Astrocyte of the spinal cord (primary cell): ENCODE measurements at places on chromosomes 12 and 14.

GRCh38 chr14:105257464-105257863 lies 9.1 kb downstream of the BTBD6 start:
- DNase-seq: no peak

DNA sequence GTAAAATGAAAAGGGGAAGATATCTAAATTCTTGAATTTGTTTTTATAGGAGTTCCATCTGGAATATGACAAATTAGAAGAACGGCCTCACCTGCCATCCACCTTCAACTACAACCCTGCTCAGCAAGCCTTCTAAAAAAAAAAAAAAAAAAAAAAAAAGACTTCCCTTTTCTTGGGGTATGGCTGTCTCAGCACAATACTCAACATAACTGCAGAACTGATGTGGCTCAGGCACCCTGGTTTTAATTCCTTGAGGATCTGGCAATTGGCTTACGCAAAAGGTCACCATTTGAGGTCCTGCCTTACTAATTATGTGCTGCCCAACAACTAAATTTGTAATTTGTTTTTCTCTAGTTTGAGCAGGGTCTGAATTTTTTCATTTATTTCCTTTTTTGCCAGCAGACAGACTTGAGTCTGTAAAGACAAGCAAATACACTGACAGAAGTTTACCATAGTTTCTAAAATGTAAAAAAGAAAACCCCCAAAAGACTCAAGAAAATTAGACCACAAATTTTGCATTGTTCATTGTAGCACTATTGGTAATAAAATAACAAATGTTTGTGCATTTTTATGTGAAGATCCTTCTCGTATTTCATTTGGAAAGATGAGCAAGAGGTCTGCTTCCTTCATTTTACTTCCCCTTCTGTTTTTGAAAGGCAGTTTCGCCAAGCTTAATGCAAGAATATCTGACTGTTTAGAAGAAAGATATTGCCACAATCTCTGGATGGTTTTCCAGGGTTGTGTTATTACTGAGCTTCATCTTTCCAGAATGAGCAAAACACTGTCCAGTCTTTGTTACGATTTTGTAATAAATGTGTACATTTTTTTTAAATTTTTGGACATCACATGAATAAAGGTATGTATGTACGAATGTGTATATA lies 12.1 kb upstream of the KCNMB4 start:
- no peak for DNase-seq

DNA sequence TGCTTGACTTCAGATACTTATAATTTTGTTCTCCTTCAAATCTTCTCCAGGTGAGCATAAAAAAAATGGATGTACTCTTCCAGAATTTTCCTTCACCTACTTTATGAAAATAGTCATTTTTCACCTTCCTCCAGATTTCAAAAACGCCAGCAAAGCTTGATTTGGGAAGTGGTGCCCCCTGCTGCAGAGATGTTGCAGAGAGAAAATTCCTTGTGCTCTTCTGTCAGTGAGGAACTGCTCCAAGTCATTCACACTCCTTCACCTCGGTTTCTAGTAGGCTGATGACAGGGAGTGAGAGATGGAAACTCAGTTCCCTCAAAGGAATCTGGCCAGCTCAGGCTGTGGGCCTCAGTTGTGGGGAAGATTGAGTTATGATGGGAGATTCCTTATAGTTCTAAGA lies 24.2 kb upstream of the RNASE3 start:
- no peak for DNase-seq

DNA sequence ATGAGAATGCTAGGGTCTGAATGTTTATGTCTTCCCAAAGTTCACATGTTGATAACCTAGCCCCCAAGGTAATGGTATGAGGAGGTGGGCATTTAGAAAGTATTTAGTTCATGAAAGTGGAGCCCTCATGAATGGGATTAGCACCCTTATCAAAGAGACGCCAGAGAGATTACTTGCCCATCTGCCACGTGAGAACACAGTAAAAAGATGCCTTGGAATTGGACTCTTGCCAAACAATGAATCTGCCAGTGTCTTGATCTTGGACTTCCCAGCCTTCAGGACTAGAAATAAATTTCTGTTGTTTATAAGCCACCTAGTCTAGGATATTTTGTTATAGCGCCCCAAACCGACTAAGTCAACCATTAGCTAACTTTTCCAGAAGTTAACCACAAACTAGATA lies 92.0 kb upstream of the SLC38A4 start:
- DNase-seq: no peak

GRCh38 chr14:72629534-72629933 lies 264.4 kb downstream of the DPF3 start:
- no peak for DNase-seq

GRCh38 chr14:40346275-40346674 lies 914.0 kb upstream of the FBXO33 start:
- no peak for DNase-seq

- DNase-seq: no peak
Observed at GRCh38 chr12:111405859-111406473, at the start of gene SH2B3. Gene SH2B3 (plus strand): TSS chr12:111405923. CDS start chr12:111418146, 12,223 bp downstream.

DNA sequence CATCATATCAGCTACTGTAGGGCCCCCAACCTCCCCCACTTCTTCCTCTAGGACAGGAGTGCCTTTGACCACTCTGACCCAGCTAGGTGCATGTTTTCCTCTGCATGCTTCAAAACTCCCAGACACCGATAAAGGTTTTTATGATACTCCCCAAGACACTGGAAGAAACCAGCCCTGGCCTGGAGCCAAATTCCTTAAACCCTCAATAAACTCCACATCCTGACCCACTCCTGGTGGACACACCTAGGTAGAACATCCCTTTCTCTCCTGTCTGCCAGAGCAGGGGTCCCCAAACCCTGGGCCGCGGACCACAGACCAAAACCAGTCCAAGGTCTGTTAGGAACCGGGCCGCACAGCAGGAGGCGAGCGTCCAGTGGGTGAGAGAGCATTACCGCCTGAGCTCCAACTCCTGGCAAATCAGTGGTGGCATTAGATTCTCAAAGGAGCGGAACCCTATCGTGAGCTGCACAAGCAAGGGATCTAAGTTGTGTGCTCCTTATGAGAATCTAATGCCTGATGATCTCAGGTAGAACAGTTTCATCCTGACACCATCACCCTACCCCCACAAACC lies 49.6 kb downstream of the NT5DC3 start:
- DNase-seq: no peak

DNA sequence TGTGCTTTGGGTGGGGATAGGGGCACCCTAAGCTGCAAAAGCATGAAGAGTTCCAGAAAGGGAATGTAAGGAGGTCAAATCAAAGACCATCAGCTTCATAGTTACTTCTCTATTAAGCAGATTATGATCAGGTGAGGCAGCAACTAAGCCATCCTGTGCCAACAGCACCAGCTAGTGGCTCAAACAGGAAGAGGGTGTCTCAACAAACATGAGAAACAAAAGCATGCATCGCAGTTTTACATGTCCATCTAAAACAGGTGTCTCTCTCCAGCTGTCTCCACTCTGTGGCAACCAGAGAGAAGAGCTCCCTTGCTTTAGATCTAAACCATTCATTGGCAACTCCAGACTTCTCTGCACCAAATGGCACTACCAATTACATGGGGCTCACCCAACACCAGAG lies 52.9 kb downstream of the ACTN1 start:
- no peak for DNase-seq

DNA sequence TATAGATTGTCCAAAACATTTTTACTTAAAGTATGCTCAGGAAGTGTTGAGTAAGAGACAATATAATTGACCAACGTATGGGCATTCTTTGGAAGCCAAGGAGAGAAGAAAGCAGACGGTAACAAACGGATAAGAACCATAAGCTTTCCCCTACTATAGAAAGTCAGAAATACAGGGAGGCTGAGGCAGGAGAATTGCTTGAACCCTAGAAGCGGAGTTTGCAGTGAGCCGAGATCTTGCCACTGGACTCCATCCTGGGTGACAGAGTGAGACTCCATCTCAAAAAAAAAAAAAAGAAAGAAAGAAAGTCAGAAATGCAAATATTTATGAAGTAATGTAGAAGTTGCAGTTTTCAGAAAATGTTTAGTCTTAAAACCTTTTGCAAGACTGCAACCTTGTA lies 51.2 kb upstream of the PCED1B start:
- DNase-seq: no peak

DNA sequence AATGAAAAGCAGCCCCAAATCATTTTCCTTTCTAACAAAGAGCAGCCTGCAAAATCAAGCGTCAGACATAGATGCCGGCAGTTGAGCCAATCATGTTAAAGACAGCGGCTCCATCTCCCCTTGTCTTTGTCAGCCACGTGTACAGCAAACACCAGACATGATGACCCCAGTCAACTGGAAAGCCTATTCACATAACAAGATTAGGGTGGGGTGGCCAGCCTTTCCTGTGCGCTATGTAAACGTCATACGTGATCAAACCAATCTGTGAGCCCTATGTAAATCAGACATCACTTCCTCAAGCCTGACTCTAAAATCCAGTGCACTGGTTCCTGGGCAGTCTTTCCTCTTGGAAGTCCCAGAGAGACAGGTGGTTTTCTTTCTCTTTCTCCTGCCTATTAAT lies 9.9 kb upstream of the FICD start:
- no peak for DNase-seq
